Uterine smooth muscle cell (primary cell): ENCODE measurements at places on chromosomes 6 and 20. TPM values are rescaled to one million over a fixed set of nuclear protein-coding genes. Genes with fewer than 3 reads are reported as not detected.

The PPP1R16B gene
- 0.12 and 5.3 TPM in 2 replicates for total RNA-seq

The POU5F1 gene
- total RNA-seq: not detected in 2 replicates

The MYL9 gene
- total RNA-seq: 7.2 and 18.2 TPM in 2 replicates

The EPPIN gene
- total RNA-seq: not detected in 2 replicates

The CRISP2 gene
- total RNA-seq: not detected in 2 replicates

The MED23 gene
- 28.2 and 36.2 TPM in 2 replicates for total RNA-seq

The TSBP1 gene
- under 0.01 TPM in 1 of 2 replicates, not detected in the other for total RNA-seq

The NINL gene
- total RNA-seq: 10.7 and 14.4 TPM in 2 replicates

The KIF13A gene
- 78.9 and 96.1 TPM in 2 replicates for total RNA-seq

The OR2B6 gene
- total RNA-seq: not detected in 2 replicates

The FAM209B gene
- not detected in 2 replicates for total RNA-seq

The NRSN1 gene
- not detected in 2 replicates for total RNA-seq

The HRH3 gene
- total RNA-seq: not detected in 2 replicates

The MCCD1 gene
- not detected in 2 replicates for total RNA-seq

The CLVS2 gene
- 0.12 TPM in 1 of 2 replicates, not detected in the other for total RNA-seq

The FAXC gene
- 1.2 TPM in 2 replicates for total RNA-seq

The GNMT gene
- total RNA-seq: 0.25 TPM in 1 of 2 replicates, not detected in the other

The SOX18 gene
- total RNA-seq: 0.12 TPM in 1 of 2 replicates, not detected in the other

The MAS1 gene
- total RNA-seq: not detected in 2 replicates

The BTN1A1 gene
- total RNA-seq: not detected in 2 replicates

The SLC17A3 gene
- not detected in 2 replicates for total RNA-seq

The LTB gene
- 0.25 TPM in 1 of 2 replicates, not detected in the other for total RNA-seq

The RGS17 gene
- total RNA-seq: 27.5 and 35.9 TPM in 2 replicates

The RHAG gene
- total RNA-seq: not detected in 2 replicates

The RBPJL gene
- not detected in 2 replicates for total RNA-seq

The SPATS1 gene
- not detected in 2 replicates for total RNA-seq

The DLGAP4 gene
- 9.7 and 10.1 TPM in 2 replicates for total RNA-seq

The MEI4 gene
- total RNA-seq: not detected in 2 replicates

The GTSF1L gene
- not detected in 2 replicates for total RNA-seq

The ARG1 gene
- total RNA-seq: not detected in 2 replicates

The SLC12A5 gene
- under 0.01 TPM in 1 of 2 replicates, not detected in the other for total RNA-seq

The GHRH gene
- not detected in 2 replicates for total RNA-seq

The CLIC5 gene
- not detected in 2 replicates for total RNA-seq

The EEF1E1 gene
- total RNA-seq: 55.2 and 73.2 TPM in 2 replicates

The ZNF311 gene
- 1.7 and 2.9 TPM in 2 replicates for total RNA-seq

The REM1 gene
- total RNA-seq: not detected in 2 replicates

The CCDC167 gene
- total RNA-seq: 17.2 and 28.0 TPM in 2 replicates

The TRIM31 gene
- total RNA-seq: not detected in 2 replicates

The MUCL3 gene
- total RNA-seq: not detected in 2 replicates

The OR2J3 gene
- total RNA-seq: not detected in 2 replicates

The COL20A1 gene
- total RNA-seq: under 0.01 TPM in 1 of 2 replicates, not detected in the other

The RPS6KA2 gene
- 41.1 and 74.6 TPM in 2 replicates for total RNA-seq

The GRM4 gene
- total RNA-seq: under 0.01 TPM in 2 replicates

The PHACTR1 gene
- total RNA-seq: 0.37 and 1.4 TPM in 2 replicates

The STXBP5 gene
- 65.1 and 110 TPM in 2 replicates for total RNA-seq

The DLL1 gene
- total RNA-seq: 1.00 and 1.3 TPM in 2 replicates

The NT5E gene
- total RNA-seq: 524 and 527 TPM in 2 replicates

The TRIM27 gene
- 59.9 and 72.1 TPM in 2 replicates for total RNA-seq
